ENCODE measurements at places on chromosomes 11 and 22.

DNA sequence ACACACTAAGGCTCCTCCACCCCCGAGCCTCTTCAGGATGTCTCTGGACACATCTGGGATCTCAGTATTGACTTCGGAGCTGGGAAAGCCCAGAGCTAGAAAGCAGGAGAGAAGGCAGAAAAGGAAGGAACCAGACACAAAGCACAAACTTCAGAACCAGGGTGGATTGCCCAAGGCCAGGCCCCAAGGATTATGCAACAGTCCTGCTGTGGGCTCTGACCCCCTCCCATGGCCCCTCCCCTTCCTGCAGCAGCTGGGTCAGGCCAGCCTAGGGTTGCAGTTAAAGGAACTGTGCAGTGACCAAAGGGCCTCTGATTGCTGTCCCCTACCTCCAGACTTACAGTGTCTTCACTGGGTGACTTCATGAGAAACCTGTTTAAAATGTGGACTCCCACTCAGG is 5.3 kb downstream of the KCNE3 start:
- DNase-seq = no peak

- no peak for DNase-seq
Measured at GRCh38 chr11:85318573-85318972, 308.6 kb downstream of the DLG2 start.

GRCh38 chr11:86003654-86004053 is 65.2 kb downstream of the PICALM start:
- no peak for DNase-seq

- DNase-seq = no peak
Measured at GRCh38 chr22:23187211-23187610, 6.9 kb downstream of the BCR start.

DNA sequence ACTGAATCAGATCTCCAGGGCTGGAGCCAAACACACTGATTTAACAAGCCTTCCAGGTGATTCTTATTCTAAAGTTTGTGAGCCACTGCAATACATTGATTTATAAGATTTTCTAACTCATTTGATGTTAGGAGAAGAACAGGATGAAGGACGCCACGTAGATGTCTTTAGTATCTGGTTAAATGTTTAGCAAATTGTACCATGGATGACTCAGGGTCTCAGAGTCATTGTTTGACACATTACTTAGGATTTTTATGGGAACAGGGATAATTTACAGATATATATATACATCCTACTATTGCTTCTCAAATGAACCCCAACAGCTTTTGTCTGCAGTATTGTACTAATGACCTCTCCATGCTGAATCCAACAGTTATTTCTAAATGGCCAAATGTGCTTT is 143.1 kb upstream of the DDI1 start:
- DNase-seq = no peak

- DNase-seq = no peak
Measured at GRCh38 chr11:121419836-121420235, 32.3 kb upstream of the SORL1 start.

GRCh38 chr11:113389272-113389671 is 1.7 kb downstream of the ANKK1 start:
- no peak for DNase-seq

- DNase-seq = no peak
Measured at GRCh38 chr22:19385221-19385906, 46.2 kb downstream of the HIRA start.

DNA sequence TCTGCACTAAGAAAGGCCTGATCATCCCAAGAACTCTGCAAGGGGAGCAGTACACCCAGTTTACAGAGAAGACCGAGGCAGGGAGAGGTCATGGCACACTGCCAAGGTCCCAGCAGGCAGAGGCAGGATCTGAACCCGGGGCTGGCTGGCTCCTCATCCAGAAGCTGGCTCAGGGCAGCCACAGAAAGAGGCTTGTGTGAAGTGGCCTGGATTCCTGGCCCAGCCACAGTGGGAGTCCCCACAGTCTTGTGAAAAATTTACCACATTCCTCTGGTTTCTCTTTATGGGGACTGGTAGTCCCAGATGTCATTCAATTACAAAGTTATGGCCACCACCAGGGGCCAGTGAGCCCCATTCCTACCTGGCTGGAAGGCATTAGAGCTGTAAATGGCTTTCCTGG is 440.5 kb downstream of the MIAT start:
- no peak for DNase-seq

DNA sequence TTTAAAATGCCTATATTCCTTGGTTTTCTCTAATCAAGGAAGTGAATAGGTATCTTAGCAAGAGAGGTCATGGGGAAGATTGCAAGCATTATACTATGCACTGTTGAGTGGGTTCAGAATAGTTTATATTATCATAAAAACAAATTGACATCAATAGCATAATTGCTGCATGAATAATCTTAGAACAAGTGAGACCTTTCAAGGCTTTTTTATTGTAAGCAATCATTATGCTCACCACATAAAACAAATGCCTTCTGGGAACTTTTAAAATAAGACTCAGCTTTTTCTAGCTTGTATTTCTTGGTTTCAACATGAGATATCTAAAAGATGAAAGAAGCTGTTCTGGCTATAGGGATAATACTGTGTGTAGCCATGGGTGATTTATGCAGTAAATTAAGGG is 135.6 kb upstream of the ZC3H12C start:
- DNase-seq = no peak

DNA sequence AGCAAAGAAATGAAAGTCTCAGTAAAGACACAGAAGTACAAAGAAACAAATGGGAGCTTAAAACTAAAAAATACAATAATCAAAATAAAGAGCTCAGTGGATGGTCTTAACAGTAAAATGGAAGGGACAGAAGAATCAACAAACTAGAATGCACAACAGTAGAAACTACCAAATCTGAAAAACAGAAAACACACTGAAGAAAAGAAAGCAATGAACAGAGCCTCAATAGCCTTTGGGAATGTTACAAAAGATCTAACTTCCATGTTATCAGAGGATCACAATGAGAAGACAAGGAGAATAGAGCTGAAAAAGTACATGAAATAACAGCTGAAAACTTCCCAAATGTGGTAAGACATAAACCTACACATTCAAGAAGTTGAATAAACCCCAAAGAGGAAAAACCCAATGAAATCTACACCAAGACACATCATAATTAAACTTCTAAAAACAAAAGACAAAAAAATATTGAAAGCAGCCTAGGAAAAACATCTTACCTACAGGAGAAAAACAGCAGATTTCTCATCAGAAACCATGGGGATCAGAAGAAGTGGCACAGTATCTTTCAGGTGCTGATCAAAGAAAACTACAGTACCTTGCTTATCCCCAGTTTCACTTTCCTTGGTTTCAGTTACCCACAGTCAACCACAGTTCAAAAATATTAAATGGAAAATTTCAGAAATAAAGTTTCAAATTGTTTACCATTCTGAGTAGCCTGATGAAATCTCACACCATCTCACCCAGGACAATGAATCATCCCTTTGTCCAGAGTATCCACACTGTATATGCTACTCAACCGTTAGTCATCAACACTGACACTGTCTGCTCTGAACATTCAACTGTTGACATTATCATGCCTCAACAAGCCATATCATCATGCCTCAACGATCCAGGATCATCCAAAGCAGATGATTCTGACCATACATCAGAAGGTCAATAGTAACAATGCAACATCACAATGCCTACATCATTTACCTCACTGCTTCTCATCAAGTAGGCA is 22.2 kb downstream of the RRAS2 start:
- no peak for DNase-seq

- DNase-seq = no peak
Measured at GRCh38 chr11:107931206-107931605, 3.0 kb downstream of the RAB39A start.
